ENCODE measurements at places on chromosomes 3 and 15.

GRCh38 chr3:171183042-171183441, 156.5 kb upstream of the SLC2A2 start:
- no peak for DNase-seq

- DNase-seq: no peak
Observed at GRCh38 chr3:164673738-164674137, 404.6 kb downstream of the SI start.

- DNase-seq: no peak
Observed at GRCh38 chr15:82663186-82663600, 16.0 kb upstream of the CPEB1 start.

DNA sequence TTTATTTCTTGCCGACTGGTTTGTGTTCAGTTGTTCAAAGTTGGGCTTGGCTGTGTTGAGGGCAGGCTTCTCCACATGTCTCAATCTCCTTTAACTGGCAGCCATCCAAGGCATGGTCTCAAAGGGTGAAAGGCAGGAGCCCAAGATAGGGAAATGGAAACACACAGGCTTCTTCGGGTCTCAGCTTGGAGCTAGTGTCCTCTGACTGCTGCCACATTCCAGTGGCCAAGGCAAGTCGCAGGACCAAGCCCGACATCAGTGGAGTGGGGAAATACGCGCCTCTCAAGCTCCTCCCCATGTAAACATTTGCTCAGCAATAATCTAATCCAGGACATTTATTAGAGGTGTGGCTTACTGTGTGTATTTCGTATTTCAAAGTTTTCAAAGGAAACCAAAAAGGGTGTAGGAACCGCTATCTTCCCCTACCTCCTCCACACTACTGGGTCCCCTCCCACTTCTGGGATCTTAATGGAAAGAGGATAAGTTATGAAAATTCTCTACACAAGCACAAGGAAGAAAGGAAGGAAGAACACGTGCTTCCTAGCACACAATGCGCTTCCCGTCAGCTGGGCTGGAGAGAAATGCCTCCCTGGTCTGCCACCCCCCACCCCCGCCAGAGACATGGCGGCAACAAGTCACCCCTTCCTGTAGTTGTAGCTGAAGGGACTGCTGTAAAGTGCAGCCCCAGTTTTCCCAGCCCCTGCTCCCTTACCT, 181.7 kb downstream of the FAM43A start:
- no peak for DNase-seq

GRCh38 chr3:115245438-115245837, 98.3 kb upstream of the ZBTB20 start:
- DNase-seq: no peak

DNA sequence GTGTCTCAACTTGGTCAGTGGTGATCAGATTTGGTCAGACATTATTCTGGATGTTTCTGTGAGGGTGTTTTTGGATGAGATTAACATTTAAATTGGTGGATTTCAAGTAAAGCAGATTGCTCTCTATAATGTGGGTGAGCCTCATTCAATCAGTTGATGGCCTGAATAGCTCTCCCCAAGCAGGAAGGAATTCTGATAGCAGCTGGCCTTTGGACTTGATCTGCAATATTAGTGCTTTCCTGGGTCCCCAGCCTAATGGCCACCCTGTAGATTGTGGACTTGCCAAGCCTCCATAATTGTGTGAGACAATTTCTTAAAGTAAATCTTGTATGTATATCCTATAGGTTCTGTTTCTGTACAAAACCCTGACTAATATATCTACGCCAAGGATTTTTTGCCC, 153.9 kb upstream of the TBL1XR1 start:
- DNase-seq: no peak

DNA sequence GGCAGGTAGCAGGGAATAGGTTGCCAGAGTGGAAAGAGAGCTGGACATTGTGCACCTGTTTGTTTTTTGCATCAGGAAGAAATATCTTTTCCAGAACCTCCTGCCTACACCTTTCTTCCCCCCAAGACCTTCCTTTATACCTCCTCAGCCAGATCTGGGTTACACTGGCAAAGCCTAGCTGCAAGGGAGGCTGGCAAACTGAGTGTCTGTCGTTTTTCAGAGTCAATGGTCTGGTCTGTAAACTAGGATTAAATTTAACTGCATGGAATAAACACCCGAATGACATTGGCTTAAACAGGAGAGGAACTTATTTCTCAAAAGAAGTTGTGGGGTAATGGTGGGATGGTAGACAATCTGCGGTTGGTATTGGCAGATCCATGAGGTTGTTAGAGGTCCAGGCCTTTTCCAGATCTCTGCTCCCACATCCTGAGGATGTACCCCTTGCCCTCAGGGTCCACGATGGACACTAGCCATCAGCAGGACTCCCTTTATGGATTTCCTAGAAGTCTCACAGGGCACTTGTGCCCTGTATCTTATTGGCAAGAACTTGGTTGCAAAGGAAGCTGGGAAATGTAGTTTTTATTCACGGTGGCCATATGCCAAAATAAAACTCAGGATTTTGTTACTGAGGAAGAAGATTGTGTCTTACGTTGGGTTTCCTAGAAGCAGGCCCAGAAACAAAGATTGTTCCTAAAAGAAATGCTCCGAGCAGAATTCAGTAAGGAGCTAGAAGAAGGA, 3.2 kb upstream of the RARRES1 start:
- no peak for DNase-seq

- no peak for DNase-seq
Observed at GRCh38 chr3:45644791-45645201, 44.4 kb upstream of the SACM1L start.

GRCh38 chr3:61236556-61236955, 14.7 kb downstream of the FHIT start:
- DNase-seq: no peak

DNA sequence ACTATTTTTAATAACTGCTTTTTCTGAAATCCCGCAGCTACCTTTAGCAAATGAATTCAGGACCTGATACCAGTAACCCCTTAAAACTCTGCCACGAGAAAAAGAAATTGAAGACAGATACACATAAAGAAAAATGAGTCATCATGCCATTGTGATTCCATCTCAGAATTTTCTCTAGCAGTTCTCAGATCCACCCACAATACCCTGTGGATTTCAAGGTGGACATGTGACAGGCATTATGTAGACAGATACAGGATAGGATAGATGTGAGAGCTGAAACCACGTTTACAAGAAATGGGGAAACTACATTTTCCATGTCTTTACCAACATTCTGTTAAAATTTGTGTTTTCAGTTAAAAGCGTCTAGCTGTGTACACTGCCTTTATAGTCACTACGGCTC, 291.9 kb upstream of the NR2F2 start:
- DNase-seq: no peak

GRCh38 chr15:68719051-68719450, 101.6 kb downstream of the ANP32A start:
- no peak for DNase-seq

DNA sequence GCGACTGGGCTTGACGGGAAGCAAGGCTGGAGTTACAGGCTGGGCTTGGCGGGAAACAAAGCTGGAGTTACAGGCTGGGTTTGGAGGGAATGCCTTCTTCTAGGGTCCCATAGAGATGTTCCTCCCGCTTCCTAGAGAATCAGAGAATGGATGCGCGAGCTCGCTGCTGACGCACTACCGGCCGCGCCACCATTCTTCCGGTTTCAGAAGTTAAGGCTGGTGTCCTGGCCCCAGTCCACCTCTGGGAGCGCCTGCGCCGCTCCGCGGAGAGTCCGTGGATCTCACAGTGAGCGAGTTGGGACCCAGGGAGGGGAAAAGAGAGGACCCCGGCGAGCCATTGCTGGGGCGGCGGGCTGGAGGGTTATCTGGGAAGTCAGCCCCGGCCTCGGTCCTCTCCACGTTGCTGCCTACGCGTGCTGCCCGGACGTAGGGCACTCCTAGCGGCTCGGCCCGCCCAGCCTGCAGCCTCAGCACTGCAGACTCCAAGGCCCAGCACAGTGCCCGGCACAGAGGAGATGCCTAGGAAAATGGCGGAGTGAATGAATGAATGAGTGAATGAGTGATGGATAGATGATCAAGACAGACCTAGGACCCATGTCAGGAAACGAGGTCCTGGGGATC, at the start of gene ZNF502:
Gene ZNF502, plus strand, starts transcription at position 206 of the 621 bp plus-strand sequence. CDS start 7,602 bp downstream, outside the sequence.
- DNase-seq: peak; percentile 55

GRCh38 chr3:159894386-159894785, 94.2 kb upstream of the IL12A start:
- DNase-seq: no peak

GRCh38 chr3:190811775-190812480, 50.6 kb downstream of the GMNC start:
- DNase-seq: peak; percentile 8

- DNase-seq: no peak
Observed at GRCh38 chr15:76711351-76711827, 193.8 kb downstream of the SCAPER start.

DNA sequence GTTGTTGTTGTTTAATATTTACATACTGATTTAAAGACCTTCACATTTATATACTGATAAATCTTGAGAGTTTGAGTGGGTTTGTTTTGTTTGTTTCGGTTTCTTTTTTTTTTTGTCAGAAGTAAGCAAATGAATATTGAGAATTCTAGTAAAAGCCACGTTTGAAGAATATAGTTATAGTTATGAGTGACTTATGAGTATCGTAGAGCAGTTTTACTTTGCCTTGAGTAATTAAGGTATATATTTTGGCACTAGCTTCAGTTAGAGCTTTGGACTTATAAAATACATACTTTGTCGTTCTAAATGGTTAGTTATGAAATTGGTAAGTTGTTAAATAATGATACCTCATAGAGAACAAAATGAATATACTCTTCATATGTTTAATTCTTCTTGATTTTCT, 27.8 kb downstream of the ATP1B3 start:
- no peak for DNase-seq

GRCh38 chr3:171306631-171307030, 153.6 kb downstream of the TNIK start:
- DNase-seq: peak; percentile 93

GRCh38 chr15:80180986-80181385, 28.2 kb downstream of the FAH start:
- no peak for DNase-seq

DNA sequence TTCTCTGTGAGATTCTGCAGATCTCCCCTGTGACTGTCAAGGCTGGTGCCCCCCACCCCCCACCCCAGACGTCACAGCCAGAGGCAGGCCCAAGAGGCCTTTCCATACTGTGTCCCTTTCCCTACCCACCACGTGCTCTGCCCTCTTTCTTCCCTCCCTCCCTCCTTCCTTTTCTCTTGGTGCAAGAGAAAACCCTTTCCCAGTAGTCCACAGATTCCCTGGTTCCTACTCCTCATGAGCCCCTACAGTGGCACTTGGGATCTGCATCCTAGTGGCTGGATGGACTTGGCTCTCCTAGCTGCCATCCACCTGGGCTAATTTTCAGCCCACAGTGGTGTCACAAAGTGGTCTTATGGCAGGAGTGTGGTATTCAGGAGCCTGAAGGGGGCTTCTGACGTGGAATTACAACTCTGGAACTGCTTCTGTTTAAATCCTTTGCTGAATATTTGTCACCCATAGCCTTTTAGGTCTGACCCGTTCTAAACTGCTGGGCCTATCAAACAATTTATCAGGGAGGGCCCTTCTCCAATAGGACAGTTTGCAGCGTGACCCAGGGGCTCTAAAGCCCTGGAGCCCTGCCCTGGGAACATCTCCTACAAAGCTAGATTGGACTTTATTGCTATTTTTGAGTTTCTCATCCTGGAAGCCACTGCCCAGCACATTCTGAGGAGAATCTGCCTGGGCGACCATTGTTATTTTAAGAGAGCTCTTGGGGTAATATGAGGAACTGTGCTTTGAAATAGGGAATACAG, 35.3 kb downstream of the KLF13 start:
- no peak for DNase-seq

GRCh38 chr3:133595341-133595740, 21.9 kb downstream of the CDV3 start:
- no peak for DNase-seq

DNA sequence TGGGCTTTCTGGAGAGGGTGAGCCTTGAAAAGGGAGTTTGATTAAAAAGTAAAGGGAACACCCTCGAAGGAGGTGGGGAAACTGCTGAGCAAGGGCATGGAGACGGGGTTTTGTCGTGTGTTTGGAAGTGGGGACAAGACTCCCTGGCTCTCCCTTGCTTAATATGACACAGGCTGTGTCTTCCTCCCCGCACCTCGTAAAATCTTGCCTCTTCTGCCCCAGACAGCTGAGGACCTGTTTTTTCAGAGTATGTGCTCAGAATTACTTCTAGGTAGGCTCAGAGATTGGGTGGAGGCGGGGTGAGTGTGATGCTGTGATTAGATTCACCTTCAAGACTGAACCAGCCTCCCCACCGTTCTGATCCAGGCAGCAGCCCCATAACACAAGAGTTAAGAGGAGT, 244.4 kb upstream of the TLE3 start:
- no peak for DNase-seq

- peak; percentile 99 for DNase-seq
Observed at GRCh38 chr3:171334465-171334811, 125.8 kb downstream of the TNIK start.

- no peak for DNase-seq
Observed at GRCh38 chr3:141915016-141915415, 38.6 kb downstream of the ATP1B3 start.

DNA sequence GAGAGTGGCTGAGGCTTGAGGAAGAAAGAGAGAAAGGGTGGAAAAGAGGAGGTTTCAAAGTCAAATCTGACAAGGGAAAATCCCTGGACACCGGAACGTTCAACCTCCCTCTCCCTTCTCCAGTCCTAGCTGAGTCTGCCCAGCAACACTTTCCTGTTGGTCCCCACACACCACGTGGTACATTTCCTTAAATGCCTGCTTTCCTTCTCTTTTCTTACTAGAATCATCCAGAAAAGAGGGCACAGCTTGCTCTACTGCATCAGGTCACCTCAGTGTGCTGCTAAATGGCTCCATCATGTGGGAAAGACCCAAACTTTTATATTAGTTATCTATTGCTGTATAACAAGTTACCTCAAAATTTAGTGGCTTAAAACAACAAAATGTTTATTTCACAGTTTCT, 181.2 kb downstream of the NECTIN3 start:
- DNase-seq: no peak

DNA sequence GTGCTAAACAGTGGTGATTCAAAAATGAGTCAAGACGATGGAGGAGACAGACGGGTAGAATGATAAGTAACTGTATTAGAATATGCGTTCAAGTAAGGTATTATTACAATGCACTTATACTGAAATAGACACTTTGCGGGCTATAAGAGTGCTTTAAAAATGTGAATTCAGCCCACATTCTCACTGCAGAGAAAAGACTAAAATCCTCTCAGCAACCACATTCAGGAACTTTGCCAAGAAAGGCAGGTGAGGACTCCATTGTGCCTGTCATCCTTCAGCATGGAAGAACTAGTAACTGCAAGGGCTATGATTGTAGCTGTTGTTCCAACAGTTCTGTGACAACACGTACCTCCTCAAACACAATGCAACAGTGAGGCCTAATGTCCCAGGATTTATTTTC, 272.0 kb downstream of the RORA start:
- no peak for DNase-seq

DNA sequence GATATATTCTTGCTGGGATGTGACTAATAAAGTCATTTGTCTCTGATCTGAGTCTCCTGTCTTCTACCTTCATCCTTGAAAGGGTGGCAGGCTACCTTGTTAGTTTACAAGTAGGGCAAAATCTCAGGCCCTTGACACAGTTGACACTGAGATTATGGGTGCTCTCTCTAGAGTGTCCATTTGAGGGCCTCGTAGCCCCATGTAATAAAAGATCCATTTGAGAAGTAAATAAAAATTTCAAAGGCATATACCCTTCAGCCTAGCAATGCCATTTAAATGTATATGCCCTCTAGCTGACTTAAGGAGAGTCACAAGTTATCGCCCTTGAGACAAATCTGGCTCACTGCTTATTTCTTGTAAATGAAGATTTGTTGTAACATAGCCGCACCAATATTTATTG, 98.6 kb downstream of the TCF12 start:
- DNase-seq: no peak

Data from NCI-H446 treated with DMSO at 0.1 percent for 48 hours (cell line).